ENCODE measurements at places on chromosomes 6 and 20.
A peak's percentile ranks its signal among the peaks of the same experiment; 100 is the strongest.

DNA sequence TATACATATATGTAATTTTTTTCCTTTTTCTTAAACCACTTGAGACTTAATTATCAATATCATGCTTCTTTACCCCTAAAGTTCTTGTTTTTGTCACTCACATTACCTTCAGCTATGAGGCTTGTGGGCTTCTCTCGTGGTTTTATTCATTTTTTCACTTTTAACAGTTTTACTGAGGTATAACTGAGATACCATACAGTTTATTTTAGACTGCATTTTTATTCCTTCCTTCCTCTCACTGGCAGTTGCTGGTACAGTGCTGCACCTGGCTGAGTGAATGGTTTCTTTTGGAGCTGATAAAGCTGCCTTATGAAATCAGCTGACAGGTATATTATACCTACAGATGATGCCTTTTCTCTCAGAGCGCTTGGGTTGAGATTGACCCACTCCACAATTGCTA is 54.4 kb downstream of the LRP11 start:
- DNase-seq, result no peak

GRCh38 chr6:34225551-34225950 is 11.1 kb upstream of the HMGA1 start:
- DNase-seq, result no peak

DNA sequence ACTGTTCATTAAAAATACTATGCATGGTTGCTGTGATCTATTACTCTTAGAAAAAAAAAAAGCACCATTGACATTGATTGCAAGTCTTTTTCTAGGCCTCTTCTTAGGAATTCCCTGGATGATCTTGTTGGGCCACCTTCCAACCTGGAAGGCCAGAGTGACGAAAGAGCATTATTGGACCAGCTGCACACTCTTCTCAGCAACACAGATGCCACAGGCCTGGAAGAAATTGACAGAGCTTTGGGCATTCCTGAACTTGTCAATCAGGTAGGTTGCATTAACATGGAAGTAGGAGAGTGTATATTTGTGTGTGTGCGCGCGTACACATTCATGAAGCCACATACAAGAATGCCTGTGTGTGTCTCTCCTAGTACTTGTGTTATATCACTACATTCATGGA is 140.4 kb downstream of the NCOA3 start:
- no peak for DNase-seq

- peak; percentile 82 for DNase-seq
Measured at GRCh38 chr20:38645980-38646858, 44.6 kb downstream of the ARHGAP40 start.

DNA sequence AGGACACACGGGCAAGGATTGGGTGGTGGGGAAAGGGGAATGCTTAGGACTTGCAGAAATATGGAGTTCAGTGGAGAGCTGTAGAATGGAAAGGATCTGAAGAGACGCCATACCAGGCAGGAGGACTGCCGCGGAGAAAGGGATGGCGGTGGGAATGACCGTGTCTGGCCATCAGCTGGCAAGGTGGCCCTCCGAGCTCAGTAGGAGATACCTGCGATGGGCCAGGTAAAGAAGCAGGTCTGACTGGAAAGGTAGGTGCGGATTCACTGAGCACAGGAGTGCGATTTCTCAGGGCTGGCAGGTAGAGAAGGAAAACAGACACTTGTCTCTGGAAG is 26.0 kb downstream of the PCK1 start:
- DNase-seq, result no peak

DNA sequence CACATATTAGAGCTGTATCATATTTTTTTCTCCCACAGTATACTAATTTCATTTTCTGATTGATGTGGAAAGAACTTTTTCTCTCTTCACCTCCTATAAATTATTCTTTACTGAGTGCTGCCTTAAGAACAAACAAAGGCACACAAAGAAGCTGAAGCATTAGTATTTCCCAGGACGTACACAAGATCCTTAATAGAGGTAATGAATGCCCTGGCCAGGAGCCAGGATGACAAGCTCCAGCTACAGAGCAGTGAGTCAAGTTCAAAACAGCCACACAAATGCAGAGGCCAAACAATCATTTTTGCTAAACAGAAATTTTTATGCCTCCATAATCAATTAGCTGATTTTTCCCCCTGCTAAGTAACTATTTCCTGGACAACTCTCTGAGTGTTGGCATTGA is 639.6 kb downstream of the EPHA7 start:
- no peak for DNase-seq

DNA sequence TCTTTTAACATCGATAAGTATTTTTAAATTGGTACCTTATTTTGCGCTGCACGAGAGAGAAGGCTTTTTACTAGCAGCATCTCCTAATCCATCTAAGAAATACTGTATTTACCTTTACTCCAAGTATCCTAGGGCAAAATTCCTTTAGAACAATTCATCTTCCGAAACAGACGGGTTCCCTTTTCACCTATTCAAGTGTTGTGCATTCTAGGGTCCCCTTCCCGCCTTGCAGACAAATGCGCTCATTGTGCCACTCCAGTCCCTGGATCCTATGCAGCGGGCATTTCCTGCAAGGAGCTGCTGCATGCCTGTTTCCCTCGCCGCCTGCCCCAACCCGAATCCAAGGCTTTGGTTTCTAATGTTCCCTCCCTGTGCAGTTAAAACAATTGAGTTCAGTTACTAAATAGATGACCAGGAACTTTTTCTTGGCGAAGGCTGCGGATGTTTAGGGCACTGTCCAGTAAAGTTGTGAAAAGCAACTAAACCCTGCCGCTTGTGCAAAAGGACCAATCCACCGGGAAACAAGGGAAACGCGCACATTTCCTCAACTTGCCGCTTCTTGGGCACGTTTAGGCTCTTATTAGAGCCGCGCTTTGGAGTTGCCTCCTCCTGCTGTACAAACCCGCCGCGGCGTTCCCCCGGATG is 556 bp upstream of the SCAF8 start:
- no peak for DNase-seq

DNA sequence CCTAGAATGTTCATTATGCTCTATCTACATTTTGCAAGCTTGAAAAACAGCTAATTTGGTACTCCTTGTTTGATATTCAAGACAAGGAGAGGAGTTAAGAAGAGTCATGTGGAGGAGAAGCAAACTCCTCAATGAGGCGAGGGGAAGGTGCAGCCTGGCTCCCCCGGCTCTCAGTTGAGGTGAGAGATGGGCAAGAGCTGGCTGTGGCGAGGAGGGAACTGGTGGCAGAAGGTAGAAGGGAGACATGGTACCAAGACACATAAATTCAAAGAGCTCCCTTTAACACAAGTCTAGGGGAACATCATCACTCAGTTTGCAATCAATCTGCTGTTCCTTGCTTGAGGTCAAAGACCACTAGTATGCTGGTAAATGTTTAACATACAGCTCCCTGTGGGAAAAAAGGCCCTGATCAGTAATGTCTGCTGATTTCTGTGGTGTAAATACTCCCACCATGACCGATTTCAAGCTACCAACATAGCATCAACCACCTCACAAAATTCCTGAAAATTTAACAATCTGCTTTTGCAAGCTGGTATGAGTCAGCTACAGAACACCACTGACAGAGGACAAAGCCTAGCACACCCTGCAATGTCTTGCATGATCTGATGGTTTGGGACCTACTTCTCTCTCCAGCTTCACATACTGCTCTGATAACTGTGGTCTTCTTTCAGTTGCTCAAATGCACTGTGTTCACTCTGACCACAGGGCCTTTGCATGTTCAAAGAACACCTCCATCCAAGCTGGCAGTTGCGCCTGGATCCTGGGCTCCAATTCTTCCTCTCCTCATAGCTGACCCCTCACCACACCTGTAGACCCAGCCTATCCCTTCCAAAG is 516.3 kb upstream of the CHD6 start:
- no peak for DNase-seq

- DNase-seq, result no peak
Measured at GRCh38 chr20:12928755-12929401, 79.9 kb upstream of the SPTLC3 start.

- DNase-seq, result no peak
Measured at GRCh38 chr6:24448828-24449525, 40.4 kb downstream of the GPLD1 start.
